ENCODE measurements at places on chromosomes 5 and 9.

- DNase-seq, result no peak
Measured at GRCh38 chr5:89297066-89297465, 414.1 kb upstream of the MEF2C start.

GRCh38 chr9:90018688-90019087 lies 413.9 kb downstream of the GADD45G start:
- DNase-seq, result no peak

DNA sequence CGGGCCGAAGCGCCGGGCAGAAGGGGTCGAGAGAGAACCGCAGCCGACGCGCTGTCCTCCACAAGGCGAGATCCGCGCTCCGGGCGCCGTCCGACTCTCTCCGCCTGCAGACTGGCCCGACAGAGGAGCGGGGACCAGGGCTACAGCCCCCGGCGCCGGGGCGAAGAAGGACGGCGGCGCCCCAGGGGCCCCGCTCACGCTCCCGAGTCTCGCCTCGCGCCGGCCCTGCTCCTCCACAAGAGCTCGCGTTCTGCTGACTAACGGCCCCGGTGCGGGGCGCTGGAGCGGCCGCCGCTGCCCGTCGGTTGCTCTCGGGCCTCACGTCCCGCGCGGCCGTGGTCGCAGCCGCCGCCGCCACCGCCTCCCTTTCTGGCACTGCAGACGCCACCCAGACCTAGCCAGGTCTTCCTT lies 338 bp downstream of the ABHD17B start:
- no peak for DNase-seq

DNA sequence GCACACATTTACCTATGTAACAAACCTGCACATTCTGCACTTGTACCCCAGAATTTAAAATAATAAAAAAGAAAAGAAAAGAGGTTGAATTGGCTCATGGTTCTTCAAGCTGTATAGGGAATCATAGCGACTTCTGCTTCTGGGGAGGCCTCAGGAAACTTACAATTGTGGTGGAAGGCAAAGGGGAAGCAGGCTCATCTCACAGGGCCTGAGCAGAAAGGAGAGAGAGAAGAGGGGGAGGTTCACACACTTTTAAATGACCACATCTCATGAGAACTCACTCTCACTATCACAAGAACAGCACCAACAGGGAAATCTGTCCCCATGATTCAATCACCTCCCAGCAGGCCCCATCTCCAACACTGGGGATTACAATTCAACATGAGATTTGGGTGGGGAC lies 214.6 kb downstream of the CDK5RAP2 start:
- DNase-seq, result no peak

- no peak for DNase-seq
Measured at GRCh38 chr5:103456476-103456875, 106.1 kb downstream of the NUDT12 start.

DNA sequence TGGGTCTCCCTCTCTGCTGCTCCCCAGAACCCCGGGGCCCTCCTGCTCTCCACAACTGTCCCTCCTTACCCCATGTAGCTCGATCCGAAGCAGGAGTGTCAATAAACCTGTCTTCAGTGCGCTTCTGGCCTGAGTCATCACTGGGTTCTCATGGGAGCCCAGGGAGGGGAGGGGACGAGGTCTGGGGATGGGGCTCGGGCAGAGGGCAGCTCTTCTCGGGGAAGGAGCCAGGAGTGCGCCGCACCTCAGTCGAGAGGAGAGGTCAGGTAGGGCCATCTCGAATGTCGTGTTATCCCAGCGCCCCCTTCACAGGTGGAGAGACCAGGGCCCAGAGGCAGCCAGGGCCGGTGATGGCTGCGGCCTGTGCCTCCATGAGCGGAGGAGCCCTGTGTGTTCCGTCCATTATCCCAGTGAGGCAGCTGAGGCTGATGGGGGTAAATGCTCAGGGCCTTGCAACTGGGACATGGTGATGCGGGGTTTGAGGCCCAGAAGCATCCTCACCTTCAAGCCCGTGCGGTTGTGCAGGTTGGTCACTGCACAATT lies 52.1 kb downstream of the LRSAM1 start:
- DNase-seq, result no peak

- no peak for DNase-seq
Measured at GRCh38 chr5:100505984-100506670, 29.0 kb upstream of the FAM174A start.

GRCh38 chr5:125558016-125558415 lies 811.6 kb upstream of the ZNF608 start:
- no peak for DNase-seq

- peak; percentile 15 for DNase-seq
Measured at GRCh38 chr5:143094087-143094521, 309.4 kb downstream of the NR3C1 start.

- DNase-seq, result no peak
Measured at GRCh38 chr9:13786131-13786530, 506.6 kb upstream of the MPDZ start.

DNA sequence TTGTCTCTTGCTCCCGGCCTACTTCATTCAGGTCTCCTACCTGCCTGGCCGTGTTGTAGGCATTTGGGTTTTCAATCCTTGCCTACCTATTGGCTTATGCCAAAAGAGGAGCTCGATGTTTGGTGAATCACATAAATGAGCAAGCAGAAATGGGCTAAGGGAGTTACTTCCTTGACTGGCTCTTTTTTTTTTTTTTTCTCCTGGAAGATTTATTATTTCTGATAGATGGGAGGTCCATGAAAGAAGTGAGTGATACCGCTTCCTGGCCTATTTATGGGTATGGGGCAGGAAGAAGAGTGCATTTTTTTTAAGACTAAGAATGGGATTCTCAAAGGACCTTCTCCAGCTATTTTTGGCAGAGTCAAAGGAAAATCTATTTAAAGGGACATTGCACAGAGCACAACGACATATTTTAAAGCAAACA lies 294.1 kb downstream of the ARHGAP26 start:
- DNase-seq, result no peak

DNA sequence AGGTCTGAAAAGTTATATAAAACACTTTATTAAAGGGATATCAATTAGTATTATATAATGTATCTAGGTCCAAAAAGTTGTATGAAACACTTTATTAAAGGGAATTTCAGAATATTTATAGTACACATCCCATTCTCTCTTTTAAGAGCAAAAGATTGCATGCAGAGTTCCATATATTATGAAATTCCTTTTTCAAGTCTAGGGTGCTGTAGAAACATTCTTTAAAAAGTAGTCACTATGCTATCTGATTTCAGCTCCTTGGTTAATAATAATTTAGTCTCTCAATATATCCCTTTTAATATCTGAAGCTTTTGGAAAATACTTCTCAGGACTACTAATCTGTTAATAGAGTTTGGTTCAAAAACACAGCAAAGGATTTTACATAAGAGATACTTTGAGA lies 1496.1 kb upstream of the C9orf72 start:
- no peak for DNase-seq

DNA sequence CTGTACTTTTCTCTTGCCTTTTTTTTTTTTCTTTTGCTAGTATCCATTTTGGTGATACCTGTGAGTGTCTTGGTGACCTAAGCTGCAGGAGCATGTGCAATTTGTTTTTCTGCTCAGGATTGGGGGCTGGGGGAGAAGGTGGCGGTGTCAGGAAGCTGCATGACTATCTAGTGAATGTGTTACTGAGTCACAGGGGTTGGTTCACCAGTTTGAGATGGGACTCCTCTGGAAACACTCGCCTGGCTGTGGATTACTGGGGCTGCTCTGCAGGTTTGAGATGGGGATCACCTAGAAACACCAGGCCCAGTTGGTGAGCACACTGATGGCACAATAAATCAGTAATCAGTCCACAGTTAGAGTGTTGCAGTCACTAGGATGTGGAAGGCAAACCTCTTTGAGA lies 447.9 kb downstream of the SPATA31D1 start:
- DNase-seq, result no peak

DNA sequence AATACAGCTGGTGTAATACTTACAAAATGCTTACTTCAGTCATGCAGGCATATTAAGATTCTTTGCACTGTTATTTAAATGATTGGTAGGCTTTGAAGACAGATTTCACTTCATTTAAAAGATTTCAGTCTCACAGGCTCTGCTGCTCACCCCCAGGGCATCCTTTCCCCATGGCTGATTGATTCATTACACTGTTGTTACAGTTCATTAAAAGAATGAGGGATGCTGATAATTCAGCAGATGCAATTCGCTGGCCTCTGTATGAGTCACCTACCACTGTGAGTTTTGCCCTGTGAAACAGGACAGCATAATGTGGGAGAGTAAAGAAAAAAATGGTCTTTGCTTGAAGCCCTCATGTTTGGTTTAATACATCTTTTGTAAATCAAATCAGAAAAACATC lies 246.9 kb downstream of the CYLC2 start:
- no peak for DNase-seq

DNA sequence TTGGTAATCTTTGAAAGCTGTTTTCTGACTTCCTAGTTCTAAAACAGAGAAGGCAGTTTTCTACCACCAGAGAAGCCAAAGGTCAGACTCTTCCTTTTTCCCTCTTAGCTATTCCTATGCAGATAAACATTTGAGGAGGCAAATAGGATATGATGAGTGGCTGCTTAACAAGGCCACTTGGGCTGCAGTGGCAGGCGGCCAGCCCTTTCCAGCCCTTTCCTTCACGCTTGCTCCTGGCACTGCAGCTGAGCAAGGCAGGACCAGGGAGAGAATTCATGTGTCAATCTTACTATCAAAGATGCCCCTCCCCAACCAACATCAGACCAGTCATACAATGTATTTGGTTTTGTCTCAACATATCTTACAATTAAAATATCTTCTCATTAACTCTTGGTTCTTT lies 36.8 kb upstream of the RNF38 start:
- DNase-seq, result no peak

Data from GM13977 (cell line).